ENCODE measurements at places on chromosomes 11 and 22.

DNA sequence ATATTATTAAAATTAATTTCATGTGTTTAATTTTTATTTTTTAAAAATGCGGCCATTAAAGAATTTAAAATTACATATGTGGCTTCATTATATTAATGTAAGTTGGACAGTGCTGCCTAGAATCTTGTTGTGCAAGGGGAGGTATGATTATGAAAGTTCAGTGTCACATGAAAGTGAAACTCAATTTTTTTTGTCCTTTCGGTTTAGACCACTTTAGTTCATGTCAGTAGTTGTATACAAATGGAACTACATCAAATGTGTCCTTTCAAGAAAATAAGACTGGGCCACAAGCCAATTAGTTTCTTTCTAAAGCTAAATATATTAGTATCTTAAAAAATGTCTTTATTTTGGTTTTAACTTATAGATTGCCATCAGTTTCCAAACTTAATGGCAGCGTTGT is 35.7 kb downstream of the TBCEL start:
- no peak for DNase-seq

- no peak for DNase-seq
Observed at GRCh38 chr11:128688031-128688713, 5.7 kb upstream of the FLI1 start.

- peak; percentile 88 for DNase-seq
Observed at GRCh38 chr11:20275987-20276965, 87.2 kb upstream of the HTATIP2 start.

- peak; percentile 24 for DNase-seq
Observed at GRCh38 chr11:1308743-1309497, 512 bp downstream of the TOLLIP start.

DNA sequence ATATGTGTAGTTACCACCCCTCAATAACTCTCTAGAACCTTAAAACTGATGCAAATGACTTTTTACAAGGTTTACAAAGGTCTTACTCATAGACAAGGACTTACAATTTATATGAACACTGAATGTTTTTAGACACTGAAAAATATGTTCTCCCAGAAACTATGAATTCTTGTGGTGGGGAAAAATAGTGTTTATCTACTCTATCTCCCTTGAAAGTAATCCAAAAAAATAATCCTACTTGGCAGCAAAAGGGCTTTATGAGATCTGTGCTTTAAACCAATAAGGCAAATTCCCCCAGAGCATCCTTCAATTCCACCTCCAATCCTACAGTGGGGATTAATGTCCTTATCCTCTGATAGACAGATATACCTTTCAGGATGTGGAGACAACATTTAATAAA is 1984.1 kb upstream of the RAG2 start:
- no peak for DNase-seq

DNA sequence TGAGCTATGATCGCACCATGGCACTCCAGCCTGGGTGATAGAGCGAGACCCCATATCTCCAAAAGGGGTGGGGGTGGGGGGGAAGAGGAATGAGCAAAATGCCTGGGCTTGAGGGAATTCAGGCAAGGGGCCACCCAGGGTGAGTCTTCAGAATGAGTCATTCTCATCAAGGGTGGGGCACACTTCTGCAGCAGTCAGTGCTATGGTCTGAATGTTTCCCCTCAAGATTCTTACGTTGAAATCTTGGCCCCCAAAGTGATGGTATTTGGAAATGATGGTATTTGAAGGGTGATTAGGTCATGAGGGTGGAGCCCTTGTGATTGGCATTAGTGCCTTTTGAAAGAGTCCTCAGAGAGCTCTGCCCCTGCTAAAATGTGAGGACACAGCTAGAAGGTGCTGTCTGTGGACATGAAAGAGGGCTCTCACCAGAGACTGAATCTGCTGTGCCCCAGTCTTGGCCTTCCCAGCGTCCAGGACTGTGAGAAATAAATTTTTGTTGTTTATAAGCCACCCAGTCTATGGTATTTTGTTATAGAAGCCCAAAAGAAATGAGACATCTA is 86.4 kb upstream of the THY1 start:
- peak; percentile 52 for DNase-seq

GRCh38 chr22:41358927-41359326 is 22.8 kb upstream of the TEF start:
- DNase-seq = no peak

GRCh38 chr11:47928426-47928825 is 51.9 kb upstream of the PTPRJ start:
- no peak for DNase-seq

DNA sequence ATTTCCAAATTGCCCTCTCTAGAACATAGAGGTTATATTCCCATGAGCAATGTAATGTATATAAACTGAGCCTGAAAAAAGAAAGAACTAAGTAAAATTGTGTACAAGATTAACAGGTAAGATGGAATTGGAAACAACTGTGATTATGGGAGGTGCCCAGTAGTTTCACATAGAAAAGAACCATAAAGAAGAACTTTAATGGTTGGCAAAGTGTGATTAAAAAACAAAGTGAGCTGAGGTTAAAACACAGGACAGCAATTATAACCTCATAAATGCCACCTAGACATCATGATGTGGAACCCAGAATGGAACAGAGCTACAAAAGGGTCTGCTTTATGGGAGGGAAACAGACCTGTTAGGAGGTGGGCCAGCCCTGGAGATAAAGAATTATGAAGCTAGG is 58.6 kb downstream of the CYB5R2 start:
- no peak for DNase-seq

GRCh38 chr11:75347781-75348566 is 3.5 kb downstream of the ARRB1 start:
- peak; percentile 87 for DNase-seq

GRCh38 chr22:35733791-35734516 is 16.3 kb downstream of the APOL5 start:
- DNase-seq = no peak

- no peak for DNase-seq
Observed at GRCh38 chr11:59771605-59772004, 16.4 kb downstream of the STX3 start.

DNA sequence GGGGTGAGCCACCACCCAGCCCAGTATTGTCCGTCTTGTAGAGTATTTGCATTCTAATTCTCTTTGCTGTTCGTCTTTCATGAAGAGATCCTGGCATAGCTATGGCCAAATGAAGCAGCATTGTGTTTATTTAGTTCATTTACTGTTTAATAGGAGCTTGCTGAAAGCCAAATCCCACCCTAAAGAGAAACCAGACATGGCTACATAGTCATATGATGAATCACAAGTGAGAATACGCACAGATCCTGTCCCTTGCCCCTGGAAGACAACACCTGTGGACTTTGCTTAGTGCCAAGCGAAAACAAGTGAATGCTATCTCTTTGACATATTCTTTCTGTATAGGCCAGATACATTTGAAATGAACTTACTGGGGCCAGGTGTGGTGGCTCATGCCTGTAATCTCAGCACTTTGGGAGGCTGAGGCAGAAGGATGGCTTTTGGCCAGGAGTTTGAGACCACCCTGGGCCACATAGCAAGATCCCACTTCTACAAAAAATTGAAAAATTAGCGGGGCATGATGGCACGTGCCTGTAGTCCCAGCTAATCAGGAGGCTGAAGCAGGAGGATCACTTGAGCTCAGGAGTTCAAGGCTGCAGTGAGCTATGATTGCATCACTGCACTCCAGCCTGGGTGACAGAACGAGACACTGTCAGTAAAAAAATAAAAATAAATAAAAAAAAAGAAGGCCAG is 5.1 kb upstream of the ARFGAP3 start:
- DNase-seq = no peak

DNA sequence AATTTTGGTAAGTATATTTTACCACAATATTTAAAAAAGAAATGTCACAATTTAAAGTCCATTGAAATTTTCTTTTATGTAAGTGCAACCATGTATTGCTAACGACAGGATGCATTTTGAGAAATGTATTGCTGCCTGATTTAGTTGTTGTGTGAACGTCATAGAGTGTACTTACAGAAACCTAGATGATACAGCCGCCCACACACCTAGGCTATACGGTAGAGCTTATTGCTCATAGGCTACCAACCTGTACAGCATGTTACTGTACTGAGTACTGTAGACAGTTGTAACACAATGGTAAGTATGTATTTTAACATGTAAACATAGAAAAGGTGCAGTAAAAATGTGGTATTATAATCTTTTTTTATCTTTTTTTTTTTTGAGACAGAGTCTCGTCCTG is 48.1 kb downstream of the CBL start:
- no peak for DNase-seq

- DNase-seq = no peak
Observed at GRCh38 chr11:36485298-36486002, 24.6 kb downstream of the TRAF6 start.

DNA sequence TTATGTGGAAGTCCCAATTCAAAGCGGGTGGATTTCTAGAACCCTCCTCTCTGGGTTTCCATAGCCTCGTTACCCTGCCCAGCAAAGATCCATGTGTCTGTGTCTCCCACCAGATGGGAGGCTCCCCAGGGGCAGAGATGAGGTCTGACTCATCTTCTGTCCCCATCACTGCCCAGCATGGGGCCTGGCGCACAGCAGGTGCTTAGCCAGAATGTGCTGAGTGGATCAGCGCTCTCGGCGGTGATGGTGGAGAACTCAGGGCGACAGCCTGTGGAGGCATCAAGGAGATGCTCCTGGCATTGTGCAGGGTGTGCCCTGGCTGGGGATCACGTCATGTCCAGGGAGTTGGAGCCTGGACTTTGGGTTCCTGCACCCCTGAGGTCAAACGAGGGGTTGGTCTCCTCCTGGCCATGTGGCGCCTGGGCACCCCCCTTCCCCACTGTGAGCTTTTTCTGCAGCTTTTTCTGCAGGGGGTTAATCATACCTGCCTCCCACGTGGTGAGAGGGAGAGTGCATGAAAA is 46.1 kb upstream of the RFPL3 start:
- no peak for DNase-seq

GRCh38 chr22:44316393-44317122 is 3.8 kb upstream of the SHISAL1 start:
- peak; percentile 8 for DNase-seq

- DNase-seq = peak; percentile 98
Observed at GRCh38 chr22:23218867-23219251, 38.5 kb downstream of the BCR start.

Data from SJCRH30 (cell line).